ENCODE measurements at places on chromosomes 6 and 20.

- no peak for DNase-seq
These were observed 223.7 kb upstream of the TSHZ2 start for GRCh38 chr20:52748285-52748932.

GRCh38 chr6:158639056-158639455 lies 5.5 kb downstream of the DYNLT1 start:
- no peak for DNase-seq

GRCh38 chr6:149642829-149643580 lies 5.5 kb downstream of the KATNA1 start:
- DNase-seq, result no peak

- DNase-seq, result no peak
These were observed 17.9 kb downstream of the CD40 start for GRCh38 chr20:46135856-46136633.

DNA sequence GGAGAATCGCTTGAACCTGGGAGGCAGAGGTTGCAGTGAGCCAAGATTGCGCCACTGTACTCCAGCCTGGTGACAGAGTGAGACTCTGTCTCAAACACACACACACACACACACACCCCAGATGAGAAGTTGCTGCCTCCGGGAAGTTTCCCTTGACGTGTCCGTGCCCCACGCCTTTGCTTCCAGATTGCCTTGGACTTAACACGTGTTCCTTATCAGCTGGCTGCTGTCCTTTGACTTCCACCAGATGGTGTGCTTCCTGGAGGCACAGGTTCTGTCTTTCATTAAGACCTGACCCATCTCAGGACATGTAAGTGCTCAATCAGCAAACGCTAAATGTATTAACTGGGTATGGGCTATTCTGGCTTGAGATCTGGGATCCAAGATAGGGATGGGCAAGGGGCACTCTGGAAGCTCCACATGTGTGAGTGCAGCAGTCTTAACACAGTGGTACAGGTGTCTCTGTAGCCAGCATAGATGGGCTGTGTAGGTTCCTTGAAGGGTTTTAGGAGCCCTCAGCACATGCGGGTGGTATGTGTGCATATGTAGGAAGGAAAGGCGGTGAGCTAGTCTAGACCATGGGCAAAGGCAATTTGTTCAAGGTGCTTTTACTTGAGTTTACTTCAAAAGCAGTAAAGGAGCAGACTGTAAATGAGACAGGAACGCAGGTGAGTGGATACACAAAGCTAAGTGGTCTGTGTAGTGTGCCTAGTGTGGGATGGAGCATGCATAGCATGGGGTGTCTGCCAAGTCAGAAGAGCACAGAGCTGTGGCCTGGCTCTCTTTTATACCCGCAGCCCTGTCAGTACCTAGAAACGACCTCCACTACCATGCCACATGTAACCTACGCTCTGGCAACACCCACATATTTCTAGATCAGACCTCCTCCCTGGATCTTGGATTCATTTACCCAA lies 11.6 kb downstream of the PIGT start:
- no peak for DNase-seq

DNA sequence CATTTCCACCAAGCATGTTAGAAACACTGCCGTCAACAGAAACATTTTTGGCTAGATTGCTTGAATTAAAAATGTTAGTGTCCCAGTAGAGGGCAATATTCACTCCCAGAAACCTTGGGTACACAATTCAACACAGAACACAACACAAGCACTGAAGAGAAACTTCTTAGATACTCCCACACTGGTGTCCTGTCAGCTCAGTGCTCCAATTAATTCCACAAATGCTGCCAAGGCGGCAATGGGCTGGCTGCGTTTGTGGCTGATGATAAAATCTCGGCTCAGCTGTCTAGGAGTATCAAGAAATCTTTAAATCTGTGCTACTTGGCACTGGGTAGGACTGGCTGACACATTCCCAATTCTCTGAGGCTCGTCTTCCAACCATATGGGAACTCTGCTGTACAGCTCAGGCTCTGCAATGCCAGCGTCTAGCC lies 39.3 kb downstream of the BEND3 start:
- peak; percentile 8 for DNase-seq

GRCh38 chr6:1579096-1579495 lies 30.6 kb upstream of the FOXC1 start:
- no peak for DNase-seq

DNA sequence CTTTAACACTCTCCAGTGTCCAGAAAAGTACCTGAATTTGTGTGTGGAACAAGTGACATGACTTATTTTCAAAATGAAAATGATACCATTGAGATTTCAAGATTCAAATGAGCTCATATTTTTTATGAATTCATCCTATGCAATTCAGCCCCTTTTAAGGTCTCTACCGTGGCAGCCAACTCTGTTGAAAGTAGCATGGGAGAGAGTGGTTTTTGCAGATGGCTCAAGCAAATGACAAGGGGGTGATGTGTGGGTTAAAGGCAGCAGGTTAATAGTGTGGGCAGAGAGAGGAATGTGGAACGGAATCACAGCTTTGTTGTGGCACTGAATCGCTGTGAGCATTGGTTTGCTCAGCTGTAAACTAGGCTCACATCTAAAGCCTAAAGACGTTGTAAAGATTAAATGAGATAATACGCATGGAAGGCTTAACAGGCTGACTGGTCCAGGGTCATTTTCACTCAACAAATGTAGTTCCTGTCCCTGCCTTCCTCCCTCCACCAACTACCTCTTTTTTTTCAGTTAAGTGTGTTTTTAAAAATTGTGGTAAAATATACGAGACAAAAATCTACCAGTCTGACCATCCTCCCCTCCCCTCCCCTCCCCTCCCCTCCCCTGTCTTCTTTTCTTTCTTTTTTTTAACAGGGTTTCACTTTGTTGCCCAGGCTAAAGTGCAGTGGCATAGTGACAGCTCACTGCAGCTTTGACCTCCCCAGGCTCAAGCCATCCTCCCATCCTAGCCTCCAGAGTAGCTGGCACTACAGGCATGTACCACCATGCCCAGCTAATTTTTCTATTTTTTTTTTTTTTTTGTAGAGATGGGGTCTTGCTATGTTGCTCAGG lies 114.7 kb upstream of the ZNF217 start:
- DNase-seq, result peak; percentile 47

GRCh38 chr20:54172532-54172855 lies 1.3 kb downstream of the CYP24A1 start:
- DNase-seq, result no peak

GRCh38 chr6:79946272-79947190 lies 822 bp downstream of the ELOVL4 start:
- peak; percentile 44 for DNase-seq

GRCh38 chr6:30915591-30915946 lies 1.5 kb downstream of the VARS2 start:
- peak; percentile 72 for DNase-seq

GRCh38 chr6:35581633-35582032 lies 68.9 kb upstream of the TULP1 start:
- DNase-seq, result no peak

DNA sequence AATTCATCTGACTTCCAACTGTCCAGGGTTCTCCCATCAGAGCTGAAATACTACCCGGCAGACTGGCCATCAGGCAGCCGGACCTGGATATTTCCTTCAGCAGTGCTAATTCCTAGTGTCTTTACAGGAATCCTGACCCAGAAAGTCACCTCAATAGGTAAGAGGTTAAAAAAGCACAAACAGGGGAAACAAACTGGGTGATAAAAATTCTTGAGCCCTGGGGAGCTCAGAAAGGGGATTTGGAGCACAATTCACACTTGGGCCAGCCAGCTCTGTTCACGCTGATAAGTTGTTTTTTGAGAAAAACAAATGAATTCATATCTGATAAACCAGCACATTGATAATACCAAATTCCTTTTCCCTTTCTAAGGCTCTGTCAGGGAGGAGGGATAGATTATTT lies 104.0 kb downstream of the EDN1 start:
- DNase-seq, result no peak

- DNase-seq, result no peak
These were observed 52.6 kb downstream of the THBS2 start for GRCh38 chr6:169200893-169201514.

- no peak for DNase-seq
These were observed 116.3 kb downstream of the TAF4 start for GRCh38 chr20:61949363-61949713.

- peak; percentile 36 for DNase-seq
These were observed 562.7 kb downstream of the RFPL4B start for GRCh38 chr6:112909781-112910180.

- no peak for DNase-seq
These were observed 64.4 kb downstream of the CHMP4B start for GRCh38 chr20:33875534-33876026.

- DNase-seq, result no peak
These were observed 988.2 kb upstream of the MAP3K7 start for GRCh38 chr6:91575032-91575431.

- DNase-seq, result no peak
These were observed 5.4 kb downstream of the OR2H2 start for GRCh38 chr6:29590218-29590808.

DNA sequence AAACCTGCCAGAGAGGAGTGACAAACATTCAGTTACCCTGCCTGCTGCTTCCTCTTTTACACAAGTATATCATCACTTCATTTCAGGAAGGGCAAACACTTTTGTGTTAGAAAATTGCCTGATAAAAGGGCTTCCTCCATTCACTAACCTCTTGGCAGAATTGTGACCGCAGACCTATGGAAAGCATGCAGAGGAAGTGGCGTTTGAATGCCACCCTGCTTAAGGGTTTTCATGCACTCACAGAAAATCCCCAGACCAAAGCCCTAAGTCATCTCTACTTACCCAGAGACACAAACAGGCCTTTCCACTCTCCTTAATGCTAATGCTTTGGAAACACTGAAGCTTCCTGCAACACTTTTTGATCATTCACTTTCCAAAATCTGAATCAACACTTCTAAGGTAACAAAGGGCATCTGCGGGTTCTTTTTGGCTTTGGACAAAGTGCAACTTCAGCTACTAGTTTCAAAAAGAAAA lies 22.1 kb upstream of the RALGAPA2 start:
- no peak for DNase-seq

- DNase-seq, result no peak
These were observed 125.1 kb upstream of the LOC128125822 start for GRCh38 chr6:63447134-63447533.

DNA sequence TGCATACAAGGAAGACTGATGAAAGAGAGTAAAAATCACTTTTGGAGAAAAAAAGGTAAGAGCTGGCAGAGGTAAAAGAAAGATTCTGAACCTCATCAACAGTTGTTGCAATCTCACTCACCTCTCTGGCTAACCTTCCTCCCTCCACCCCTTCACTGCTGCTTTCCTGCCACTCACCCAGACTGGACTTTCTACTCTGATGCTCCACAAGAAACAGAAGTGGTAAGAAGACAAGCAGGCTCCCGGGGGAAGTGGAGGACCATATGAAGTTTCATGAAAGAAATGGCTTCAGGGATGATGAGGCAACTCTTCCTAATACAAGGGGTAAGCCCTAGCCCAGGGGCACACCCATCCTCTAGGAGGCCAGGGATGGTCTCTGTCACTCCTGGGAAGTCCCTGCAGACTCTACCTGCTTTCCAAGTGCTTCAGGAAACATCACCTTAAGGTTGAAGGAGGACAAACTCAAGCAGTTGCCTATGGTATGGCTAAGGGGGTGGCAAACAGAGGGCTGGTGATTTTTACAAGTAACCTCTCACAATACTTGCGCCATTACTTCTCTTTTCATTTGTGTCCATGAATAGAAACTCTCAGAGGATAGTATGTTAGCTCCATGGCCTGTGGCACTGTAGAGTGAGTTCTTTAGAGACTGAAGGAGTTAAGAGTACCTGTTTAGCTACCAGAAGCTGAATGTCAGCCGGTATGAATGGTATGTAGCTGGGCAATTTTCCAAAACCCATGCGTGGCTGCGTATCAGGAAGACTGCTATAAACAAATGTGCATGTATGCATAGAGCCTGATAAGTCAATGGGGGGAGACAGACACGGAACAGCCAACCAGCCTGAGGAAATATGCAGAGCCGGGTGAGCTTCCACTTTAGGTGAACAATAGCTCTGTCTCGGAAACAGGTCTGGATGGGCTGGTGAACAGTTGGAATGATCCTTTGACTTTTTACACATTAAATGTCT lies 112.0 kb downstream of the BACH2 start:
- peak; percentile 41 for DNase-seq

DNA sequence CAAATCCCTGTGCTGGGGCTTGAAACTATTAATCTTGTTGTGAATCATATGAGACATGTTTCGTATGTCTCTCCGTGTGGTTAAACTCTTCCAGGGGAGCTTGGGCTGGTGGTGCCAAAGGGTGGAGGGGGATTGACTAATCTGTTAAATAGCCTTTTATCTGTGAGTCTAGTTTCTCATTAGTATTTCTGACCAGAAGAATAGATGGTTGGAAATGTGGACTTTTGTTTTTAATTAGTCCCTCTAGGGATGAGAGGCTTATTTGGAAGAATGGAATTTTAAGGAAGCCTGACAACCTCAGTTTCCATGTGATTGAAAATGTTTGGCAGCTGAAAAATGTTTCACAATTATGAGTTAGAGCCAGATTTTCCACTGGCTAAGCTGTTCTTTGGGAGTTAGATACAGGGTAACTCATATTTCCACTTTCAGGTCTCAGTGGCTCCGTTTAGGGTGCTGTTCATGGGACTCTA lies 117.3 kb downstream of the BCKDHB start:
- peak; percentile 98 for DNase-seq

- no peak for DNase-seq
These were observed 93.9 kb upstream of the HDAC2 start for GRCh38 chr6:114064862-114065261.

GRCh38 chr6:112311950-112312547 lies 35.1 kb upstream of the RFPL4B start:
- DNase-seq, result peak; percentile 46

DNA sequence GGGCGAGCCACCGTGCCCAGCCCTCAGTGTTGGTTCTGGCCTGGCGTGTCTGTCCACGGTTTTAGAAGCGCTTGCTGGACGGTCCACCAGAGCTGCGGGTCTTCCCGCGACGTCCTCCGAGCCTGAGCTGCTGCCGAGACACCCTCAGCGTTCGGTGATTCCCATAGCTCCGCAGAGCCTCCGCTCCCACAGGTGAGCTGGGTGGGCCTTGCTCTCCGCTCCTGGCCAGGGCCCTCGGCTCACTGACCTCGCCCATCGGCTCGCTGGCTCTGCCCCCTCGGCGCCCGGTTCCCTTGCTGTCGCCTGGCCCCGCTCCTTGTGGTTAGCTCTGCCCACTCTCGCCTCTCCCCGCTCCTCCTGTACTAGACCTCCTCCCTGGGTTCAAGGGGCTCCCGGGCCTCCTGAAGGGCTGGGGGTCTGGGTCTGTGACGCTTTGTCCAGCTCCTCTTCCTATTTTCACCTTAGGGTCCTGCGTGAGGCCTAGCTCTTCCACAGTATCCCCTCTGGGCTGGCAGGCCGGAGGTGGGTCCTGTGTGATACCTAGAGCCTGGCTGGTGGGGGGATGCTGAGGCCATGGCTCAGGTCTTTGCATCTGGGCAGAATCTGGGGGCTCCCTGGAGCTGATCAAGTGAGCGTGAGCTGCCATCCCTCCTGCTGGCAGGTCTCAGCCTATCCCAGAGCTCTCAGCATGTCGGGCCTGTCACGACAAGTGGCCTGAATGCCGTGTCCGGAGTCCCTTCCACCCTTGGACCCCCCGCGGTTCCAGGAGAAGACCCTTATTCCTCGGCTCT lies 5.0 kb upstream of the COX4I2 start:
- no peak for DNase-seq

DNA sequence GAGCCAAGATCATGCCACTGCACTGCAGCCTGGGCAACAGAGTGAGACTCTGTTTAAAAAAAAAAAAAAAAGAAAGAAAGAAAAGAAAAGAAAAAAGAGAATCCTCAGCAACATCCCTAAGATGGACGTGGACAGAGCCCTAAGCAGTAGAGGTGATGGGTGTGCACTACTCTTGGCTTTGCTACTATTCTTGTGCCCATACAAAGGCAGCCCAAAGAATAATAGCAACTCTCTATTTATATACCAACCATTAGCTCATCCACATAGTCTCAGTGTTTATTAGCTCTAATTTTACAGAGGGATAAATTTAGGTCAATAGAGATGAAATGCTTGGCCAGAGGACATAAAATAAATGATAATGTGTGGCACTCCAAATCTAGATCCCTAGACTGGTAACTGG lies 62.2 kb downstream of the PERP start:
- no peak for DNase-seq

Data from fibroblast of skin of scalp (primary cell).